ENCODE measurements at places on chromosomes 2 and 18.

DNA sequence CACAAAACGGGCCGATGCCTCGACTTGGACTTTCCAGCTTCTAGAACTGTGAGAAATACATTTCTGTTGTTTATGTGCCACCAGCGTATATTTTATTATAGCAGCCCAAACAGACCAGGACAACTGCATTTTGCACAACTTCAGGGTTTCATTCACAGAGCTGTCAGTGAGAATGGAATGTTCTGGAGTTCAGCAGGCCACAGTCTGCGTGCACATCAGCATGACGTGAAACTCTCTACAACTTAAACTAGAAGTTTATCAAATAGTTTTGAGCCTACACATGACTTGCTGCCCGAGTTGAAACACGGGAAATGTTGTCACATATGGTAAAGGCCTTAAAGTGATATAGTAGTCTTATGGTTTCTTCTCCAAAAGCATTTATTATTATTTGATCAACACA, 3.9 kb upstream of the TRIB2 start:
- H3K27me3 ChIP-seq, result no peaks in the 10 kb centered on the region
- H3K4me3 ChIP-seq, result no peak overlapping the region
- H3K36me3 ChIP-seq, result peaks cover 3% of the 10 kb centered on the region
- peaks cover 62% of the 10 kb centered on the region for H3K4me1 ChIP-seq
- DNase-seq, result no peak
- no peak overlapping the region for H3K27ac ChIP-seq

DNA sequence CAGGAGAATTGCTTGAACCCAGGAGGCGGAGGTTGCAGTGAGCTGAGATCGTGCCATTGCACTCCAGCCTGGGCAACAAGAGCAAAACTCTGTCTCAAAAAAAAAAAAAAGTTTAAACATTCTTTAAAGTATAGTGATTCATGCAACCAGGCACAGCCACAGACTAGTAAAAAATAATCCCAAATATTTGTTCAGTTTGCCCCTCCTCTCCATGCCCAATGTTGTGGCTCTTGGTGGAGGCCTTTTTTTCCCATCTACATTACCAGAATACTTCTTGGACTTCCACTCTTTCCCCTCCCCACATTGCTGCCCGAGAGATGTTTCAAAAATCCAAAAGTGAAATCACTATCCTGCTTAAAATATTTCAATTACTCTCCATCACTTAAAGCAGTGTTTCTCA, 5.1 kb upstream of the MALT1 start:
- no peak overlapping the region for H3K4me3 ChIP-seq
- H3K27me3 ChIP-seq, result no peaks in the 10 kb centered on the region
- H3K36me3 ChIP-seq, result no peaks in the 10 kb centered on the region
- H3K27ac ChIP-seq, result no peak overlapping the region

DNA sequence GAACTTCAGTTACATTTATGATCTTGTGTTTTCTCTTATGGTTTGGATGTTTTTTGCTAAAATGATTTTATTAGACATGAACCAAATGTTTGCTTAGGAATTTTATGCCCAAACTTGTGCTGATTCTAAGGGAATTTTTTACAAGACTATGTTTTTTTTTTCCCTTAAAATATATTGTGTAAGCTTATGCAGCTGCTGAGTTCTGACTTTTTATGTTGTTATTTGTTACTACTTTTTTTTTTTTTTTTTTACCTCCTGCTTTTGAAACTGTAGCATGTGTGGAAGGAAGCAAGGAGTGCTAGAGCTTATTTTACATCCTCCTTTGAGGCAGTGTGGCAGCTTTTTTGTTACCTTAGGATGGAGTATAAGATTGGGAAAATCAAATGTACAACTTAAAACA, 6.0 kb upstream of the DNAH7 start:
- no peaks in the 10 kb centered on the region for H3K27me3 ChIP-seq
- no peak overlapping the region for H3K27ac ChIP-seq
- no peaks in the 10 kb centered on the region for H3K36me3 ChIP-seq
- H3K4me3 ChIP-seq, result no peak overlapping the region
- peaks cover 10% of the 10 kb centered on the region for H3K4me1 ChIP-seq
- DNase-seq, result no peak

DNA sequence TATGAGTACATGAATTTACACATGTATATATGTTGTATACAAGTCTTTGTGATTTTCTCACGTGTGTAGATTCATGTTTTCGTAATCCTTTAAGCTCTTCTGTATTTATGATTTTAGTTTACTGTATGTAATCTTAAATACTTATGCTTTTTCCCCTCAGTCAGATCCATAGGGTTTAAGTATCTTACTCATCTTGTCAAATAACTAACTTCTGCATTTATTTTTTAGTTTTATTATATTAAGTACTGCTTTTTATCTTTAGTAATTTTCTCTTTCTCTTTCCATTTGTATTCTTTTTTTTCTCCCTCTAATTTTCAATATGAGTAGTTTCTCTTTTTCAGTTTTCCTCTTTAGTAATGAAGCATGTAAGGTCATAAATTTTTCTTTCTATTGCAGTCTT, 179.4 kb downstream of the LCLAT1 start:
- no peaks in the 10 kb centered on the region for H3K36me3 ChIP-seq
- H3K27ac ChIP-seq, result no peak overlapping the region
- H3K4me1 ChIP-seq, result peaks cover 14% of the 10 kb centered on the region
- H3K27me3 ChIP-seq, result no peaks in the 10 kb centered on the region
- no peak for DNase-seq
- no peak overlapping the region for H3K4me3 ChIP-seq

- H3K4me3 ChIP-seq, result no peak overlapping the region
- peaks cover 5% of the 10 kb centered on the region for H3K4me1 ChIP-seq
- no peak overlapping the region for H3K27ac ChIP-seq
- H3K36me3 ChIP-seq, result peaks cover 4% of the 10 kb centered on the region
- H3K27me3 ChIP-seq, result no peaks in the 10 kb centered on the region
These were observed 94.1 kb upstream of the LDLRAD4 start for GRCh38 chr18:13124411-13124810.
